ENCODE measurements at places on chromosomes 6 and 20.

DNA sequence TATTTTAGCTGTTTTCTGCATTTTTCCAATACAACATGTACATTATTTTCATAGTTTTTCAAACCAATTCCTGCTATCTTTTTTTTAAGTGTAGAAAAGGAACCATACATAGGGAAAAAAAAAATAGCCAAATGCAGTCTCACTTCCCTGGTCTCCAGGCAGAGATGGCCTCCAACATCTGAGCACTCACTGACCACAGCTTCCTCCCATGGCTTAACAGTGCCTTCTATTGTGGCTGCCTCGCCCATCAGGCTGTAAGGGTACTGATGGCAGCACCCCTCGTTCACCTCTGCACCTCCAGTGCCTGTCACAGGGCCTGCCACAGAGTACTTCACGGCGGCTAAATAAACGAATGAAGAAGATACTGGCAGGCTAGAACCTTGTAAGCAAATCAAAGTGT is 591.1 kb downstream of the PTPRT start:
- no peak for DNase-seq

DNA sequence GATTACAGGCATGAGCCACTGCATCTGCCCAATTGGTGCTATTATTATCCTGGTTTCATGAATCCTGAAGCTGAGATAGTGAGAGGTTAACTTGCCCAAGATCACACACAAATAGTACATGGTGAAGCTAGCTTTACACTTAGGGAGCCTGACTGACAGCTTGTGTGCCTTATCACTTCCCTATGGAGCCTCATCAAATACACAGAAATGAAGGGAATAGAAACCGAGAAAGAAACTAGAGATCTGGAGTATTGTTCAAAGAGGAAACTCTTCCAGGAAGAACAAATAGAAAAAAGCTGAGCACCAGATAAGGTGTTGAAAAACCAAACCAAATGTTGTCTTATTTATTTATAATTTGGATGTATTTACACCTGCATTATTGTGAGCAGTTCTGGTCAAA is 155.0 kb upstream of the CITED2 start:
- no peak for DNase-seq

DNA sequence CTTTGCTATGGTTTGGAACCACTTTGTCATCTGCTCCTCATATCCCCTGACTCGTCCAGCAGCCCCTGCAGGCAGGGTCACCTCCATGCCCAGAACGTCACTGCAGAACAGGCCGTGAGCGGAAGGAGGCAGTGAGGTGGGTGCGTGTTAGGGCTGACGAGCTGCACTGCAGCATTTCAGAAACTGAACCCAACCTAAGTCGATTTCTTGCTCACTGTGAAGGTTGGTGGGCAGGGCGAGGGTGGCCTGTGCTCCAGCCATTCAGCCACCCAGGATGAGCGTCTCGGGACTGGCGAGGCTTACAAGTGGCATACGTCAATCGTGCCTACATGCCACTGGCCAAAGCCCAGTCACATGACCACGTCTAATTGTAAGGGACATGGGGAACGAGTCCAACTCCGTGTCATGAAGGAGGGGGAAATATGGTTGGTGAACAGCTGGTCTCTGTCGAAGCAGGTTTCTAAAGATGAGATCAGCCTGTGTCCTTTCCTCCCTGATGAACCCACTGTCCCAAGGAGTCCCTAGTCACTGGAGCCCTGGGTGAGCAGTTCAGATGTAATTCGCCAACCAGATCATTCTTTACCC is 289.1 kb downstream of the TAF4 start:
- DNase-seq: no peak

- no peak for DNase-seq
These were observed 1.6 kb downstream of the TBC1D20 start for GRCh38 chr20:460707-461106.

DNA sequence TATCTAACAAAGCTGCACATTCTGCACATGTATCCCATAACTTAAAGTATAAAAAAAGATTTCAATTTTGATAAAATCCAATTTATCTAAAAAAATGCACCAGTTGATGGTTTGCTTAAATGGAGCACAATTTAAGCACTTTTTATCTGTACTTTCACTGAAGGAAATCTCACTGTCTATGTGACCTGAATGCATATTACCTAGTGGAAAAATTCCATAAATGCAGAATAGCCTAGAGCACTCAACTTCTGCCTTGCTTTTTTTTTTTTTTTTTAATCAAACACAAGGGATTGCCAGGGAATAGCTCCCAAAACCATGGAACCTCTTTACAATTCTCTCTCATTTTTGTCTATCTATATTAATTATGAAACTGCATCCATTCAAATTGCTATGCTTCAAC is 80.4 kb downstream of the RFPL4B start:
- no peak for DNase-seq

DNA sequence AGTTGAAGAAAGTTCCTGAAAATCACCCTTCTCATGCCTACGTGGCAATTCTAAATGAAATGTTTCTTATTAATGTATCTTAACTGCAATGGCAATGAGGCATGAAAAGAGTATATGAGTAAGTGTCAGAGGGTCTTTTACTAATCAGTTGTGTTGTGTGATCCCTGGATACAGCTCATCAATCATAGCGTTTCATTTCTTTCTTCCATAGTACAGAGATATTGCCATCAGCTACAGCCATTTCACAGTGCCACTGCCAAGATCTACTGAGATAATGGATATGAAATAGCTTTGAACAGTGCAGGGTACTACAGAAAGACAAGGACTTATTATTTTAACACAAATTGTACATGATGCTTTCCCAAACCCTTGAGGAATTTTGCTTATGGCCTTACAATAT is 450.8 kb downstream of the KHDRBS2 start:
- DNase-seq: no peak

- DNase-seq: peak; percentile 17
These were observed 142.4 kb upstream of the INSM1 start for GRCh38 chr20:20225325-20226043.

DNA sequence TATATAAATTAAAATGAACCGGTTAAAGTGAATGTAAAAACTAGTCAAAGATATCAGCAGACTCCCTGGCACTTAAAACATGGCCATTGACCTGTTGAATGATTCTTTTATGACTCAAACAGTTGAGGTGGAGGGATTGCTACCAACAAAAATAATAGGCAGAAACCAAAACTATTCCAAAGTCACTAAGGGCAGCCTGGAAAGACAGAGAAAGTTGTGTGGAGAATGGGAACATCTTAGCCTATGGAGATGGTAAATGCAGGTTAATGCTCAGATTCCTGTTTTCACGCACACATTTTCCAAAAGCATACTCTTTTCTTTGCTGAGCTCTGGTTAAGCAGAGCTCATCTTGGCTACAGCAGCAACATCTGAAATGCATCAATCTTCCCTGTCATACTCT is 553.5 kb downstream of the HACE1 start:
- DNase-seq: no peak

GRCh38 chr6:35166116-35166515 is 25.0 kb upstream of the TCP11 start:
- no peak for DNase-seq

- DNase-seq: no peak
These were observed 40.0 kb upstream of the TFAP2B start for GRCh38 chr6:50778696-50779095.

DNA sequence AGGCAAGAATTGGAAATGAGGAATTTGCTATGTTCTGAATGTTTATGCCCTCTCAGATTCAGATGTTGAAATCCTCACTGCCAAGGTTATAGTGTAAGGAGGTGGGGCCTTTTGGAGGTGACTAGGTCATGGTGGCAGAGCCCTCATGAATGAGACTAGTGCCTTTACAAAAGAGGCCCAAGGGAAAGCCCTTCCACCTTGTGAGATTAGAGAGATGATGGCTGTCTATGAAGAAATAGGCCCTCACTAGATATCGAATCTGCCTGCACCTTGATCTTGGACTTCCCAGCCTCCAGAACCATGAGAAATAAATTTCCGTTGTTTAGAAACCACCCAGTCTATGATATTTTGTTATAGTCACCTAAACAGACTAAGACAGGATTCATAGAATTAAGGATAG is 10.4 kb downstream of the ASIP start:
- no peak for DNase-seq

- peak; percentile 20 for DNase-seq
These were observed 444.1 kb upstream of the SOX4 start for GRCh38 chr6:21149470-21149869.

DNA sequence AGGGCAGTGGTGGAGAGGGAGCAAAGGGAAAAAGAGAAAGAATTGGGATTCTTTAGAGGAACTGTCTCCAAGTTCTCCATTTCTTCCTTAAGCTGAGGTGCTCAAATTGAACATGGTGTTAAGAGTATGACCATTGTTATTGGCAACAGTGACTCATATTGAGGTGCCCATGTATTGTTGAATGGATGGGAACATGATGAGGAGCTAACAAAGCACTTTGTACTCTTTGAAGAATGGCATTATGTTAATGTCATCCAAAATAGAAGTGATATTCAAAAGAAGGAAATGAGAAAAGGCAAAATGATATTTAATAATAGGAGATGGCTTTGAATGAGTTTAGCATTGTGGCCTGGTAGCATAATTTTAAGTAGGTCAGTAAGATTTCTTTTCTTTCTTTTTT is 261.1 kb downstream of the QKI start:
- no peak for DNase-seq

DNA sequence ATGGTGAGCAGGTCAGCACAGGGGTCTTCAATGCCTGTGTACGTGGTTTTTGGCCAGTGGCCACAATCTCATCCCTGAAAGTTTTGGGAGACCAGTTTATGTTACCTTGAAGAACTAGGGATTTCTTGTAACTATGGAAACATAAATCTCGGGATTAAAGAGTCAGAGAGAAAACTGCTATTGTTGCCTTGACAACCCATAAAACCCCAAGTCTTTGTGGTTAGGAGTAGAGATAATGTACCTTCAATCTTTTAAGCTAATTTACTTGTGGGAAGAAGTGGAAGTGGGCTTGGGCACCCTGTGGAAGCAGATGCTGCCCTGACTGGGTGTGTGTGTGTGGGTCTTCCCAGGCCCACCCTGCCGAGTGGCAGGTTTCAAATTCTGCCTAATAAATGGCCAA is 46.1 kb upstream of the ZNF831 start:
- no peak for DNase-seq

- DNase-seq: no peak
These were observed 201.0 kb upstream of the ZNF217 start for GRCh38 chr20:53794529-53795115.

DNA sequence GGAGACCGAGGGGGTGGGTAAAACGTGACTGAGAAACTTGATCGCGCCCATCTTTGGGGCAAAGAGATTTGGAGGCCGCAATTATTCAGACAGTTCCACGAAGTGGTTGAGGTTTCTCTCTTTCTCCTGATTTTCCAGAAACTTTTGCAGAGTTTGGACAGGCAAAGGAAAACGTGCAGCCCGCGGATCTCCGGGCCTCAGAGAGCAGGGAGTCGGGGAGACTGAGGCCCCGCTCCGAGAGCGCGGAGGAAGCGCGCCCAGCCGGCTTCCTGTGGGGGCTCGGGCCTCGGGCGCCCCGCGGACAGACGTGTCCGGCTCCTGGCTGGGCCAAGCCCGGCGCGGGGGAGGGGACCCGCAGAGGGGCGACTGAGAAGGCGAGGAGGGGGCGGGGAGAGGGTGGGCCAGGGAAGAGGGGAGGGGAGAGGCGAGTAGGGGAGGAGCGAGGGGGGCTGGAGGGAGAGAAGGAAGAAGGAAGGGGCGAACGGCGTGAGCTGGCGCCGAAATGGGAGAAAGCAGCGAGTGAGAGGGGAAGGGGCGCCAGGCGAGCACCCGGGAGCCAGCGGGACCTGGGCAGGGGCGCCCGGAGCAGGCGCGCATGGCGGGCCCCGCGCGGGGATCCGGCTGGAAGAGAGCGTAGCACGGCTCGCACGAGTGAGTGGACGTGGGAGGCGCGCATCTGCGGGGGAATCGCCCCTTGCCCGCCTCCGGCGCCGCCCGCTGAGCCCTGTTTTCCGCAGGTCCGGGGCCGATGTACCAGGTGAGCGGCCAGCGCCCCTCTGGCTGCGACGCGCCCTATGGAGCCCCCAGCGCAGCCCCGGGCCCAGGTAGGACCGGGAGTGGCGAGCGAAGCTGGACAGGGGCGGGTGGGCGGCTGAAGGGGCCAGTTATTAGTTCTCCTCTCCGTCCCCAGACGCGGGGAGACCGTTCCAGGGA is at the start of gene MDFI:
MDFI (plus strand) TSS at position 467 of the 933 bp plus-strand sequence; CDS start at position 749, 282 bp downstream.
- DNase-seq: peak; percentile 7

GRCh38 chr6:72699159-72699558 is 77.3 kb downstream of the KCNQ5 start:
- peak; percentile 50 for DNase-seq

DNA sequence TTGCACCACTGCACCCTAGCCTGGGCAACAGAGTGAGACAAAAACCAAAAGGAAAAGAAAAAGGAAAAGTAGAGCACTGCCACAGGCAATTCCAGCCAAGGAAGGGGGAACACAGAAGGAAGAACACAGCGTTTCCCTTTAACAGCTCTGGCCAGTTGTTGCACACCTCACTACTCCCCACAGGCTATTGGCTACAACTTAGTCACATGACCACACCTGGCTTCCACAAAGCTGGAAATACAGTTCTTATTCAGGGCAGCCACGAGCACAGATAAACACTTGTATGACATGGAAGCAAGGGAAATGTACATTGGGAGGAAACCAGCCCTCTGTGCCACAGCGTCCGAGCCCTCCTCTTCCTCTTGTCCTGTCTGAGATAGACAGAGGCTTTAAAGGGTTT is 249.0 kb upstream of the JARID2 start:
- DNase-seq: peak; percentile 6

DNA sequence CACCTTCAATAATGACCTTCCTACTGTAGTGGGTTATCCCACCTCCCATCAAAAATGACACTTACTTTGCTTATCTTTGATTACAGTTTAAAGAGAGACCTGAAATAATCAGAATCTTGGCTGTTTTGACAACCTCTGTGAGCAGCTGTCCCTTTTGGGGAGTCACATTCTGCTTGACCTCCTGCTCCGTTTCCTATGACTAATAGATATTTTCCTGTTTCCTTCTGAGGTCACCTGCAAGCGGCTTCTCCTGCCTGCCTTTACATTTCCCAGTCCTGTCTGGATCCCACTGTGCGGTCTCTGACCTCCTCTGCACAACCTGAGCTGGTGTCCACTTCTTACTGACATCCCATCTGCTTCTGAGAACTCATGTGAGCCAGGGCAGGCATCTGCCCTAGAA is 54.2 kb downstream of the TRAM2 start:
- DNase-seq: peak; percentile 55

Measured in kidney tubule cell (primary cell).